KBM-7 (cell line): ENCODE measurements at places on chromosomes 6 and 20.
A peak's percentile ranks its signal among the peaks of the same experiment; 100 is the strongest.

- DNase-seq = no peak
Observed at GRCh38 chr6:134816780-134817179, 133.1 kb downstream of the ALDH8A1 start.

- no peak for DNase-seq
Observed at GRCh38 chr20:51447097-51447764, 95.3 kb downstream of the NFATC2 start.

DNA sequence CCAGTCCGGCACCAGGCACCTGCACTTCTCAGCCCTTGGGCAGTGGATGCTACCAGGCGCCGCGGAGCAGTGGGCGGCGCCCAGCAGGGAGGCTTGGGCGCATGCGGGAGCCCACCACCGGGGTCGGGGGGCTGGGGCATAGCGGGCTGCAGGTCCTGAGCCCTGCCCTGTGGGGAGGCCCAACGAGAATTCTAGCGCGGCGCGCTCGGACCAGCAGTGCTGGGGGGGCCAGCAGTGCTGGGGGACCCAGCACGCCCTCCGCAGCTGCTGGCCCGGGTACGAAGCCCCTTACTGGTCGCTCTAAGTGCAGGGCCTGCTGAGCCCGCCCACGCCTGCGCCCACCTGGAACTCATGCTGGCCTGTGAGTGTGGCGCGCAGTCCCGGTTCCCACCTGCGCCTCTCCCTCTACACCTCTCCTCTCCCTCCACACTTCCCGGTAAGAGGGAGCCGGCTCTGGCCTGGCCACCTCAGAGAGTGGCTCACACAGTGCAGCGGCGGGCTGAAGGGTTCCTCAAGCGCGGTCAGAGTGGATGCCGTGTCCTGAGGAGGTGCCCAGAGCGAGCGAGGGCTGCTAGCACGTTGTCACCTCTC is 28.5 kb upstream of the SERPINB1 start:
- DNase-seq = no peak

DNA sequence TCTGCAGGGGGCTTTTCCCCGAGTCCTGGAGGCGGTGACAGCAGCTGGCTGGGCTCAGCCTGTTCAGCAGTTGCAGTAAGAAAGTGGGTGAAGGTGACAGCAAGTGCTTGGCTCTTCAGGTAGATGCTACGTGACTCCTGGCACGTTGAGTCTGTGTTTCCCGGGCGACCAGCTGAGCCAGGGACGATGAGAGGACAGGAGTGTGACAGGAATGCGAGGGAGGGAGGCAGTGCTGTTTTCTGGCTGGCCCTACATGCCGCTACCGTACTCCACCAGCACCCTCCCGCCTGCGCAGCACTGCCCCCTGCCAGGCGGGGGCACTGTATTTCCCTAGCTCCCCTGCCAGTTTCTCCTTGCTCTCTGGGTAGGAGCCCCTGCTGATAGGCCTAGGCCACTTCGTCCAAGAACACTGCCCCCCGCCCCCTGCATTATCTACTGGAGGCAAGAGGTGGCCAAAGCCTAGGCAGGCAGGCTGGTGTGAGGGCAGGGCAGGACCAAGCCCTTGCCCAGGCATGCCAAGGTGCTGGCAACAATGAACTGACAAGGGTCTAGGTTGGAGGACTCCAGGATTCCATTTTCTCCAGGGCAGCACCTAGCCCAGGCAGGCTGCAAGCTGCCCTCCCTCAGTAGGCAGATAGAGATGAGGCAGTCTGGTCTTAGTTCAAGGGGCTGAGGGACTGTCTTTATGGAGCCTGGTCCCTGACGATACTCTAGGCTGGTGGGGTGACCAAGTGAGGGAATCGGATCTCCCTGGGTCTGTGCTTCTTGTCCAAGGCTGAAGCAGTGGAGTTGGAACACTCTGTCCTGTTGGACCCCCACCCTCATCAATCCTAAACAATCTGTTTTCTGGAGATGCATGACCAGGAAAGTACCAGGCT is 19.2 kb downstream of the MRPS18A start:
- DNase-seq = peak; percentile 80

- no peak for DNase-seq
Observed at GRCh38 chr6:22636452-22636851, 67.1 kb downstream of the HDGFL1 start.

DNA sequence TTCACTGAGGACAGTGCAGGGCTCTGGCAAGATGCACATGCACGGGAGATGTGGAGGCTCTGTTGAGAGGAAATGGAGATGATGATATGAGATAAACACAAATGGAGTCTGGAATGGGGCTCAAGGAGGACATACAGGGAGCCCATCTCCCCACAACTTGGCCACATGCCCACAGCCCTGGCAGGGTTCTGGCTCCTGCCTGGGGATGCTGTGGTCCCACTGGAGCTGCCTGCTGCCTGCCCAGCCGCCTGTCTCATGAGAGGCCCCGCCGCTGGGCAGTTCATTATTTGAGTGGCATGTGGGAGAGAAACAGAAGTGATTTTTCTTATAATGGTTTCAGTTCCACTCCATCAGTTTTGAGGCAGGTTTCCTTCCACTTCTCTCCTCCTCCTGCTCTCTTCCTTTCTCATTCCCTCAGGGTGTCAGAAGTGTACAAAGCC is 133.6 kb upstream of the TRAF3IP2 start:
- no peak for DNase-seq
